Skin of body (tissue), 3 donors: ENCODE measurements at places on chromosomes 5 and 9. TPM values are rescaled to one million over a fixed set of nuclear protein-coding genes. Genes with fewer than 3 reads are reported as not detected.

ANKRD18B gene
- total RNA-seq, result 1.7 TPM

GRCh38 chr9:13318027-13318426 lies 38.5 kb upstream of the MPDZ start:
- no peak for DNase-seq

ZNF483 gene
- 4.2 TPM for total RNA-seq

PPP3R2 gene
- not detected for total RNA-seq

GRCh38 chr9:92058026-92058425 lies 57.2 kb downstream of the SPTLC1 start:
- DNase-seq, result no peak

GRCh38 chr5:146273109-146273508 lies 65.5 kb upstream of the POU4F3 start:
- no peak for DNase-seq

DNA sequence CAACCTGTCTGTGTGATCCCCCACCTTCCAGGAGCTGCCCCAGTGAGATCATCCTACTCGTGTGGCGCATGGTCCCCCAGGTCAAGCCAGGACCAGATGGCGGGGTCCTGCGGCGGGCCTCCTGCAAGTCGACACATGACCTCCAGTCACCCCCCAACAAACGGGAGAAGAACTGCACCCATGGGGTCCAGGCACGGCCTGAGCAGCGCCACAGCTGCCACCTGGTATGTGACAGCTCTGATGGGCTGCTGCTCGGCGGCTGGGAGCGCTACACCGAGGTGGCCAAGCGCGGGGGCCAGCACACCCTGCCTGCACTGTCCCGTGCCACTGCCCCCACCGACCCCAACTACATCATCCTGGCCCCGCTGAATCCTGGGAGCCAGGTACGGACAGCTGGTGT lies 43.7 kb downstream of the RGS3 start:
- DNase-seq, result no peak

- DNase-seq, result peak; percentile 36
Observed at GRCh38 chr9:69759021-69759420, 790 bp downstream of the PTAR1 start.

- DNase-seq, result no peak
Observed at GRCh38 chr9:105218673-105219072, 25.8 kb upstream of the SLC44A1 start.

GRCh38 chr5:31702712-31703111 lies 63.8 kb downstream of the PDZD2 start:
- DNase-seq, result peak; percentile 82

DNA sequence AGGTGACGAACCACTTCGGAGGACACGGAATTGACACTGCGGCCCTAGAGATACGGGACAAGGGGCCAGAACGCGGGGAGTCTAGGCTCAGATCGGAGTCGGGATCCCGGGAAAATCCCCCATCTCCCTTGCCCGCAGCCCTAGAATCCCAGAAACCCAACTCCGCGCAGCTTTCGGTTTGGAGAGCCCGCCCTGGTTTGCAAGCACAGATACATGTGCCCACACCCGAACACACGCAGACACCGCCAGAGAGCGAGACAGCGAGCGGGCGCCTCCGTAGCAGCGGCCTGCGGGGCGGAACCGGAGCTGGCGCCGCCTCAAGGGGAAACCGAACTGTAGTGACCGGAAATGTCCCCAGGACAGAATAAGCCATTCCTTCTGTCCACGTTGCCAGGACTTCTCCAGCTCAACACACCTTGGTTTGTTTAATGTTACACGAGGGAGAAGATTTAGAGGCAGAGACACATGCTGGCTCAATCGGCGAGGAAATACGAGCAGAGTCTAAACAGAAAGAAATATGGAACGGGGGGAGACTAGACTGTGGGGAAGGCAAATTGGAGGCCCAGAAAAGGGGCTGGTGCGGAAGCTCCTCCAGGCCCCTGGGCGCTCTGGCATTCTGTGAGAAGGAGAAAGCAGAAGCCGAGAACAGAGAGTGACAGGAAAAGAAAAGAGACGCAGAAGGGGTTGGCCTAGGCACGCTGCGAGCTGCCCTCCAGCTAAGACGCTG lies 2.9 kb upstream of the PAX5 start:
- DNase-seq, result no peak

LCN15 gene
- not detected for total RNA-seq
